ENCODE measurements at places on chromosomes 1 and 21. TPM values are rescaled to one million over a fixed set of nuclear protein-coding genes. Genes with fewer than 3 reads are reported as not detected.

OXCT2 gene
- 1.0 TPM for total RNA-seq

- no peak for DNase-seq
These were observed 33.0 kb downstream of the HUNK start for GRCh38 chr21:31905503-31906451.

GRCh38 chr1:206952171-206952570 is 5.9 kb upstream of the PIGR start:
- DNase-seq = no peak

SPRR3 gene
- not detected for total RNA-seq

SLC35F3 gene
- 11.3 TPM for total RNA-seq

DNA sequence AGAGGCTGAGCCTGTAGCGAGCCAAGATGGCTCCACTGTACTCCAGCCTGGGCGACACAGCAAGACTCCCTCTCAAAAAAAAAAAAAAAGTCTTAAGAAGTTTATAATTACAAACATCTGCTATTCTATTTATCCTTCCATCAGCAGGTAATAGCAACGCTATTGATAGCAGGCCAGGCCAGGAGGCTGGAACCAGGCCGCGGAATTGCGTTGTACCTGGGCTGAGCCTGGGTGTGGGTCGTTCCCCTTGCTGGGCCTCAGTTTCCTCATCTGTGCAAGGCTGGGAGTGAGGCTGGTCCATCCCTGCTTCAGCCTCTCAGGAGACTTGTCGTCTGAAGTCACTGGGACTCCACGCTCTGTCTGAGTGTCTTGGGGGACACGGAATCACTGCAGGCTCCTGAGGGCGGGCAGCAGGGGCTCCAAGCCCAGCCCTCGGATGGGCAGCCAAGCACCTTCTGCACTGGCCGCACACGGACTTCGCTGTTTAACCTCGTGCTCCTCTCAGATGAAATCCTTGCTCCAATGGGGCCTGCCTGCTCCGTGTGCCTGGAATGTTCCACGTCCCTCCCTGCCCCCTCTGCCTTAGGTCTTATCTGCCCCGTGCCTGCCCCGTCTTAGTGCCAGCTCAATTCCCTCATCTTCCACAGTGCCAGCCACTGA is 103.9 kb upstream of the C1orf174 start:
- no peak for DNase-seq

GRCh38 chr1:84370831-84371394 is 27.4 kb upstream of the DNASE2B start:
- no peak for DNase-seq

SV2A gene
- total RNA-seq = 15.2 TPM

DNA sequence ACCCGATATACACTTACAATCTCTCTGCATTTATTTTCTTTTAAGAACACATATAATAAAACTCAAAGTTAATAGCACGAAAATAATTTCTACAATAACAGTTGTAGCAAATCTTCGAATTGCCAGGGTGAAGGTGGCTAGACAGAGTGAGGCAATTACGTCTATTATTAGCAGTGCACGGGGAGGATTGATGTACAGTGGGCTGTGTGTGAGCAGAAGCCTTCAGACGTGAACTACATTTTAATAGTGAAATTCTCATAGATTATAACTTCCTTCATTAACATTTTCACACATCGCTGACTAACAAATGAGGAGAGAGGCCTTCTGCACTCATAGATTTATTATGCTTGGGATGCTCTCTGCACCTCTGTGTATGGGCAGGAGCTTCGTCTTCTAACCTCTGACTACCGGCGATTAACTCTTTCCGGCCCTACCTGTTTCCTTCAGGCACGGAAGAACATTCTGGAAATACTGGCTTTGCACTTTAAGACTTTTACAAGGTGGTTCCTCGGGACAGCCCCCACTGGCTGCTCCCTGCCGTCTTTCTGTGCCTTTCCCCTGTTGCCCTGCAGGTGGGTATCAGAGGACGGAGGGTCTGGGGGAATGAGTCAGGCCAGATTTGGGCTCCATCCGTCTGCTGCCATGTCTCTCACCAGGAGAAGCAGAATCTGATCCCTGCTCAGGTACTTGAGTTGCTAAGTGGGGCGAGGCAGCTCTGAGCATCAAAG is 200.5 kb downstream of the CAMTA1 start:
- DNase-seq = no peak

DNA sequence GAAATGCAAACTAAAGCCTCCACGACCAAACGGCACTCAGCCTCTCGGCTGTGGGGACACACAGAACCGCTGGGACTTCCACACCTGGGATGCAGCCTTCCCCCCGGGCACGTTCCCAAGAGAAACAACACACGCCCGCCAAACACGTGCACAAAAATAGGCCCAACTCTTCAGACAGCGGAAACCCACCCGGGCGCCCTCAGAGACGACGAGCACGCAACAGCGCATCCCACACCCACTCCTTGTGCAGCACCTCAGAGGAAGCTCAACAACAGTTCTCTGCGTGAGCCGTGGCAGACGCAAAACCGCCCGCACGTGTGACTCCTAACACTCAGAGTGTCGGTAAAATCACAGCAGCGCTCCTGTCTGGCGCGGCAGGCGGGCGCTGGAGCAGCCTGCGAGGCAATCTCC is 5.3 kb downstream of the C1orf159 start:
- no peak for DNase-seq

CD1E gene
- not detected for total RNA-seq

KIF26B gene
- not detected for total RNA-seq

DNA sequence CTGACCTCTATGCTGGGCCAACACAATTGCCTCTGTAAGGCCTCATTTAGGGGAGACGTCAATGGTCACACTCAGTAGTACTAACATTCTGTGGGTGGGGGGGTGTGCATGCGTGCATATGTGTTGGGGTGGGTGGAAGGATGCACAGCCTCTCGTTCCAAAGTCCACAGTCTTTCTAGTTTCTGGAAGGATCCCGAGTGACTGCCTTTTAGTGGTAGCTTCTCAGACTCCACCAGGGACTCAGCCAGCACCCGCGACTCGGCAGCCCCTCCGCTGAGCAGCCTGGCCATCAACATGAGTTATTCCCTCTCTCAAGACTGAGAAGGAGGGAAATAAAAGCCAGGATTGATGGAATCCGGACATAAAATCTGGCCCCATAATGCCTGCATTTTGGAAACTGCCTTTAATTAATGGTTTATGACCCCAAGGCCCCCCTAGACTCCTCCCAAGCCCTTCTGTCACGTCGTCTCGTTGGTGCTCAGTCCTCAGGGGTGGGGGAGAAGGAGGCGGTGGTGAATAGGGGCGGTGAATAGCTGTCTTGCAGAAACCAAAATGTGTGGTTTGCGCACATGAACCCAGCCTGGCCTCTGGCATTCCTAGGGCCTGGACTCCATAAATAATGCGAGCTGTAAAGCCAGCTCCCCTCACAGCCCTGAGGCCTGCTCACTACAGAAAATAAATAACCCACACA is 65.1 kb upstream of the TMEM51 start:
- no peak for DNase-seq

DNA sequence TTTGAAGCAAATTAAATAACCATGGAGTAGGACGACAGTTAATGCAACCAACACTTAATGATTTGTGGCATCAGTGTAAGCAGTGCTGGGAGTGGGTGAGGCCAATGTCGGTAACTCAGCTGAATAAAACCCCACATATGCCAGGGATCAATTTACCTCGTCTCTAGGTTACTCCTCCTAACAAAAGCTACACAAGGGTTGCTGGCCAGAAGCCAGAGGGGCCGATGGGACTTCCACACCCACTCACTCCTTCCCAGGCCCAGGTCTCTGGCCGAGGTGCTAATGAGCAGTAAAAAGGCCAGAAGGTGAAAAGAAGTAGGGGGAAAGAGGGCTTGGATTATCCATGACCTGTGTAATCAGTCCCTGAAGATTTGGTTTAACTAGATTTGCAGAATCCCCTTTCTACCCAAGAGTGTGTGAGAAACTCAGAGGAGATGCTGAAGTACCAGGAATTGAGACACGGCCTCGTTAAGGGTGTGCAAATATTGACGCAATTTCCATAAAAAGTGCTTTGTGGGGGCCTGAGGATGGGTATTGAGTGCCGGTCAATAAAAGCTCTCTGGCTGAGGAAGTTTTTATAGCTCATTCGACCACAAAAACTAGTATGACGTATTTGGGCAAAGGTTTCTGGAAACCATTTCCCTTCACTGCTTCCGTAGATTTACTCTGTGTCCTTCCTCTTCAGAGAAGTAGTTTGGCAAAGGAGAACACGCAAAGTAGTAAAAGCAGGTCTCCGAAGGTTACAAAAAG is 145.5 kb downstream of the TBX15 start:
- DNase-seq = no peak
